ENCODE measurements at places on chromosomes 1 and 21.
A peak's percentile ranks its signal among the peaks of the same experiment; 100 is the strongest.

DNA sequence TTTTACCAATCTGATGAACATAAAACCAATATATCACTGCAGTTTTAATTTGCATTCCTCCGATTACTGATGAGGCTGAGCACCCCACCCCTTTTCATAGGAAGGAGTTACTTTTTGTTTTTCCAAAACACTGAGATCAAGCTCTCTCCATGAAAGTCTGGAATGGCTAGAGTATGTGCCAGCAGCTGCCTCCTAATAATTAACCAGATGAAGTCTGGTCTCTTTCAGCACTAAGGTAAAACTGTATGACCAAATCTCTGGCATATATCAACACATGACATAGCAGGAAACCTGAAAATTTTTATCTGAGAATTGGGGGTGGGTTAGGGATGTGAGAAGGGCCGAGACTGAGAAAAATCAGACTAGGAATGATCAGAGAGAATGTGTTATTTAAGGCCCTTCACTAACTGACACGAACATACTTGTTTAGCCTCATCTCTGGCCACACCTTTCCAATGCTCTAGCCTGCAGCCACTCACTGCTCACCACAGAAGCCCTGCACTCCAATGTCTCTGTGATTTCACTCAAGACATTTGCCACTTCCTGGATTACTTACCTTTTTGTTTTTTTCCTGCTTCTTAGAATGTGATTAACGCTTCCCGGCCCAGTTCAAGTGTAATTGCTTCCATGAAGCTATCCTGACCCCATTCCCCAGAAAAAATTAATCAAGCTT is 34.7 kb downstream of the WASF2 start:
- peak; percentile 48 for DNase-seq
- no peaks in the 10 kb centered on the region for H3K36me3 ChIP-seq
- H3K27me3 ChIP-seq = no peaks in the 10 kb centered on the region
- H3K4me3 ChIP-seq = no peak overlapping the region

- peak overlapping the region; percentile 51 for H3K27ac ChIP-seq
- H3K4me3 ChIP-seq = no peak overlapping the region
- no peaks in the 10 kb centered on the region for H3K27me3 ChIP-seq
- DNase-seq = no peak
- peaks cover 13% of the 10 kb centered on the region for H3K4me1 ChIP-seq
These were observed 383.2 kb downstream of the KIF26B start for GRCh38 chr1:245537992-245538391.

DNA sequence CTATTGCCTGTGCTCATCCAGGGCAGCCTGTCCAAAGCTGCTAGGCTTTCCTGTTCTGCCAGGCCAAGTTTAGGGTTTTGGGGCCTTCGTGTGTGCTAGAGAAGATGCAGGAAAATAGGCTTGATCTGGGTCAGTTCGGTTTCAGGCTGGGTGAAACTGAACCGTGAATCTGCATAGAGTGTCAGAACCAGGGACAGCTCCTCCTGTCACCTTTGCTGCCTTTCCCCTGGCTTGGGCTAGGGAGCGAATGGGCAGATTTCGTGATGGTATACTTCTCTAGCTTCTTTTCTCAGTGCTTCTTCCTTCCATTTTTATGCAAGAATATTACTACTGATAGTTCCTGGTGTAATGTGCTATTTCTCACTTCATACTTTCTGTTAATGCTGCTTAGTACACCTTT is 6.0 kb upstream of the AGO1 start:
- no peak overlapping the region for H3K27ac ChIP-seq
- no peaks in the 10 kb centered on the region for H3K27me3 ChIP-seq
- no peaks in the 10 kb centered on the region for H3K4me1 ChIP-seq
- DNase-seq = no peak
- H3K4me3 ChIP-seq = no peak overlapping the region

DNA sequence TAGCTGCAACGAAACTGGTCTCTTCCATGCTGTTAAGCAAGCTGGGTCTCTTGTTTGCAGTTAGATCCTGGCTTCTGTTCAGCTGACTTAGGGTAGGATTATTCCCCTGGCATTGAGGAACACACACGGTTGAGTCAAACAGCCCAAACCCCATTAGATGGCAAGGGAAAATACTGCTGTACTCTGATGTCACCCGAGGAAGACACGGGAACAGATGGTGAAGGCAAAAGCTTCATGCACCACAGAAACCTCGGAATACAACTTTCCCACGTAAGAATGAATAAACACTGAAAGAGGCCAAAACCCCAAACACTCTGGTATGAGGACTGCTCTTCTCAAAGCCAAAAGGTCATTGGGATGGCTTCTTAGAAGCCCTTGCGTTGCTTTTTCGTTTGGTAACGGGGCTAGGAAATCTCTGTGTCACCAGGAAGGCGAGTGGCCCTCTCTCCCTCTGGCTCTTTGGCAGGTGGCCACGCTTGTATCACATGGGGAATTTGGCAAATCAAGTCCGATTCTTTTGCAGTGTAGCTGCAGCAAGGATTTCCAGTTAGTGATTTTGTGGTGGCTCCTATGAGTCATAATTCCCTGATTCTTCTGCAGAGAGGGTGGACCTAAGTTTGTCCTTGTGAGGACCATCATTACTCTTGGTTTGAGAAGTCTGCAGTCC is 16.7 kb upstream of the LYST start:
- H3K27me3 ChIP-seq = no peaks in the 10 kb centered on the region
- peaks cover 8% of the 10 kb centered on the region for H3K4me1 ChIP-seq
- peak; percentile 46 for DNase-seq

- no peaks in the 10 kb centered on the region for H3K4me1 ChIP-seq
- H3K36me3 ChIP-seq = no peaks in the 10 kb centered on the region
These were observed 153.0 kb upstream of the DPYD start for GRCh38 chr1:98073823-98074222.

All from SK-N-SH (cell line).